Mesothelial cell of epicardium (in vitro differentiated cells): ENCODE measurements at places on chromosomes 2 and 18.

DNA sequence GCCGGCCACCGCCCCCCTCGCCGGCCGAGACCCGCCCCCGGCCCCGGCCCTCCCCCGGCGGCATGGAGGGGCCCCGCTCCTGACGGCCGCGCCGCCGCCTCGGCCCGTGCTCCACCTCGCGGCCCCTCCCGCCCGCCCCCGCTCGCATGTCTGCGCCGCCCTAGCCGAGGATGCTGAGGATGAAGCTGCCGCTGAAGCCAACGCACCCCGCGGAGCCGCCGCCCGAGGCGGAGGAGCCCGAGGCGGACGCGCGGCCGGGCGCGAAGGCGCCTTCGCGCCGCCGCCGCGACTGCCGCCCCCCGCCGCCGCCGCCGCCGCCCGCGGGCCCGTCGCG, 397 bp downstream of the ZCCHC2 start:
- no peak for DNase-seq

DNA sequence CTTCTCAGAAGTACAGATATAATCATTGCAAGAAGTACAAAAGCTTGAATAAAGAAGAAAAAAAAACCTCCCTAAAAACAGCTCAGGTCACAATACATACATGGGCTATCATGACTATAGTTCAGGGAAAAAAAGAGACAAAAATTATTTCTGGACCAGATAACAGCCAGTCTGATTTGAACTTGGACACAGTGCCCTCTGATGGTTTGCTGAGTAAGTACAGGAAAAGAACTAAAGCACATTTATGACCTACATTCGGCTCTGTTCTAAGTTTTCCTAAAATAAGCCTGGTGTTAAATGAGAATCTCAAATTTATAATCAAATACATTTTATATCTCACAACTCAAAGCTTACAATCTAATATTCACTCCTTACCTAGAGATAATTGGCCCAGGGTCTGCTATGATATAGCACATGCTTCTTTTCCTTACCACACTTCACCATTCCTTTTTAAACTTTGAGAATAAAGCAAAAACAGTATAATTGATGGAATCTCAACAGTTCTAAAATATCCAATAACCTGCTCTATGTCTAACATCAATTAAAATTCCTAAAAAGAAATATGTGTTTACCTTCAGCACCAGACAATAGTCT, 81.1 kb downstream of the RAPH1 start:
- no peak for DNase-seq

DNA sequence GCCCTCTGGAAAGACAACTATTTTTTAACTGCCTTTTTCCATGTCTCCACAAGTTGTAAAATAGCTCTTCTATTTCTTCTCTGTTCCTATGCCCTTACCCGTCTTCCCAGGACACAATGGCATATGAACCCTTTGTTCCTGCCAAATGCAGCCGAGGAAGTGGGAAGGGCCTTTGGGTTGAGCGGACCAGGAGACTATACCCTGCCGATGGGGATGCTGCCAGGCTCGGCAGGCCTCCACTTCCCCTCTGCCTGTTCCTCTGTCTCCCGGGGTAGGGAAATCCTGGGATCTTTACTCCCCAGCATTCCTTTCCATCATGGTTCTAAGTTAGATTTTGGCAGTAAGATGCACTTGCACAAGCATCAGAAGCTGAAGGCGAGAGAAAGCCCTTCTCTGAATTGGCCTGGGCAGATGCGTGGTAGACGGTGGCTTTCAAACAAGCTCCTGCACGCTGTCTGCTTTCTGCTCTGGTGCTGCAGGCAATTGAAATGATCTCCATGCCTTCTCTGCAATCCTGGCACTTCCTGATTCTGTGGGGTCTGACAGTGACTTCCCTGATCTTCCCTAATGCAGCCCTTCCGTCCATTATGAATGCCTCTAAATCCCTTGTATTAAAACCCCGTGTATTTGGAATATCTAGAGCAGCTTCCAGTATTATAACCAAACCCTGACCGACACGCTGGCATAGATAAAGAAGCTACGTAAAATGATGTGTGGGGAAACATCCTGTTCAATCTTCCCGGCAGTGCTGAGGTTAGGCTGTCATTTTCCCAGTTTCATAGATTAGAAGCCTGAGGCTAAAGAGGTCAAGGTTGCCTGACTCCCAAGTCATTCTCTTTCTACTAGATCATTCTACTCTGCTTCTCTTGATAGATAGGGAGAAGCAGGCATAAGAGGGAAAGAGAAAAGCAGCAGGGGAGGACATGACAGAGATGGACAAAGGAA, 69.8 kb downstream of the MCFD2 start:
- DNase-seq, result no peak

DNA sequence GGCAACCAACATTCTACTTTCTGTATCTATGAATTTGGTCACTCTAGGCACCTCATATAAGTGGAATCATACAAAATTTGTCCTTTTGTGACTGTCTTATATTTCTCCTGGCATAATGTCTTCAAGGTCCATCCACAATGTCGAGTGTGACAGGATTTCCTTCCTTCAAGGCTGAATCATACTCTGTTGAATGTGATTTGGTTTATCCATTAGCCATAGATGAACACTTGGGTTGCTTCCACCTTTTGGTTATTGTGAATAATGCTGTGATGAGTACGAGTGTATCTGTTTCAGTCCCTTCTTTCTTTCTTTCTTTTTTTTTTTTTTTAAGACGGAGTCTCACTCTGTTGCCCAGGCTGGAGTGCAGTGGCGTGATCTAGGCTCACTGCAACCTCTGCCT, 311.3 kb downstream of the TGIF1 start:
- no peak for DNase-seq

- DNase-seq, result no peak
Measured at GRCh38 chr18:23851470-23852002, 162.3 kb downstream of the LAMA3 start.

- DNase-seq, result no peak
Measured at GRCh38 chr2:186835628-186836027, 13.3 kb downstream of the ZSWIM2 start.

DNA sequence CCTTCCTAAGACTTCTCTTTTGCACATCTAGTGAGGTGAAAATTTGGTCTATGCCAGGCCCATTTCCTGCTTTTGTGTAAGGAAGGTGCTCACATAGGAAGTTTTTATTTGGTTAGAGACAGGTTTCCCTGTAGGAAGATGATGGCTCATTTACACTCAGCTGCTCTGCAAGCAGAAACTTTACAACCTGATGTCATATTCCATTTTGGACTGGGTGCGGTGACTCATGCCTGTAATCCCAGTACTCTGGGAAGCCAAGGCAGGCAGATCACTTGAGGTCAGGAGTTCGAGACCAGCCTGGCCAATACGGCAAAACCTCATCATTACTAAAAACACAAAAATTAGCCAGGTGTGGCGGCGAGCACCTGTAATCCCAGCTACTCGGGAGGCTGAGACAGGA, 35.8 kb downstream of the CASP10 start:
- no peak for DNase-seq

GRCh38 chr2:53058526-53058925, 709.1 kb upstream of the CHAC2 start:
- DNase-seq, result no peak

- DNase-seq, result no peak
Measured at GRCh38 chr2:217588266-217588665, 414.5 kb downstream of the TNS1 start.

- no peak for DNase-seq
Measured at GRCh38 chr18:54052732-54053429, 171.6 kb downstream of the MBD2 start.

- no peak for DNase-seq
Measured at GRCh38 chr2:98917031-98917471, 19.0 kb downstream of the CRACDL start.

DNA sequence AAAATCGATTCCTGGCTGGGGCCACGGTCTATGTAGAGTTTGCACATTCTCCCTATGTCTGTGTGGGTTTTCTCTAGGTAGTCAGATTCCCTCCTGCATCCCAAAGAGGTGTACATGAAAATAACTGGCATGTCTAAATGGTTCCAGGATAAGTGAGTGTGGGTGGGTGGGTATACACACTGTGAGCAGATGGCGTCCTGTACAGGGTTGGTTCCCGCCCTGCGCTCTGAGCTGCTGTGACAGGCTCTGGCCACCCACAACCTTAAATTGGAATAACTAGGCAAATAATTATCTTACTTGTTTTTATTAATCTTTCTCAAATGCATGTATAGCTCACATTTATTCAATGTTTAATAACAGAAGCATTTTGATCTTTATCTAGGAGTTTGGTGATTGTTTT, 16.3 kb downstream of the THOC1 start:
- DNase-seq, result no peak

DNA sequence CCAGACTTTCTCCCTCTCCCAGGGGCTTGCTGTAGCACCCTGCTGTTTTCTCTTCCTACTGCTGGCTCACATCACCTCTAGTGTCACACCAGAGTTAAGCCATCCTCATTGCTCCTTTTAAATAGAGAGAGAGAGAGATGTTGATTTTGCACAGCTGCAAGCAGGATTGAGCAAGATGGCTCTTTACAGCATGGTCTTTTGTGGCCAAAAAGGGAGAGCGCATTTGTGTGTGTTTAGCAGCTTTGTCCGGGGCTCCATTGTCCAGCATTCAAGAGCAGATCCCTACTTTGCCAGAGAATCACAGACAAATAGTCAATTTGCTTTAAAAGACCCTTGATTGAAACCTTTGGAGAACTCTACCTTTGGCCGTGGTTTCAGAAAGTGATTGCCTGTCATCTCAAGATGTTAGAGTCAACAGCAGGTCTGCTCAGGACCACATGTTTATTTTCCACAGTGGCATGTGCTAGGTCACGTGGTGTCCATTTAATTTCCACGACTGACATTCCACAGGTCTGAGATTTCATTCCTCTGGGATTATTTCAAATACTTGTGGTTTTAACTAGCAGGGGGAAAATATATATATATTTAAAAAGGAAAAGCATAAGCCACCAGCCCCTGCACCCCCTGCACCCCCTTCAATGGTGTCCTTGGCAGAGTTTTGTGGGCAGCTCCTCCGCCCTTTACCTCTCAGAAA, 359.9 kb upstream of the SLC14A2 start:
- DNase-seq, result no peak

DNA sequence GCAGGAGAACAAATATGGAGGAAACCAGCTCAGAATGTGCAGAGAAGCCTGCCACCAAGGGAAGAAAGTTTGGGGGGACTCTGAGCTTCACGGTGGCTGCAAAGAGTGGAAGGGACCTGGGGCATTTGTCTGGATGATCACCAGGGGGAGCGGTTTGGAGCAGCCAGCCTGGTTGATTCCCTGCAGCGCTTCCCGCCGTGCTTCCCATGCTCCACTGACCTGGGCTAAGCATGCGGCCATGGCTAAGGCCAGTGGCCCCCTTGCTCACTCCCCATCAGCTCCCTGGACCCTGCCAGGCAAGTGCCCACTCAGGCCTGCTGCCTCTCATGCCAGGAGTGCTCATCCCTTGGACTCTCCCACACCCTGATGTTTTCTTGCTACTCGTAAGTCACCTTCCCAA, 27.0 kb downstream of the NTSR2 start:
- no peak for DNase-seq

DNA sequence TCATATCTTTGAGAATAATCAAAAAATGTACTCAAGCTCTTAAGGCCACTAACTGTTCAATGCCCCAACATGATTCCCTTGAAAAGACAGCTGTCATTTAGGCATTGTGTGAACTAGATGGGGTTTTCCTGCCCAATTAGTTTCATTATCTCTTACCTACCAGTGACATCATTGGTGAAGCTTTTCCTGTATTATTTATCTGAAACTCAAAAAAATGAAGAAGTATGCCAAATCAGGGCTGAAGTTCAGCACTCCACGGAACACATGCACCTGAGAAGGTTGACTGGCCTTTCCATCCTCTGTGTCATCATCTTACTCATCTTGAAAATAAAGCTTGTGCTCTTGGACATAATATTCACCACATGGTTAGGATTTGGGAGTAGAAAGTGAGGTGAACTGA, 126.4 kb downstream of the TXNL1 start:
- no peak for DNase-seq

GRCh38 chr2:161484061-161484460, 68.0 kb downstream of the TBR1 start:
- no peak for DNase-seq

DNA sequence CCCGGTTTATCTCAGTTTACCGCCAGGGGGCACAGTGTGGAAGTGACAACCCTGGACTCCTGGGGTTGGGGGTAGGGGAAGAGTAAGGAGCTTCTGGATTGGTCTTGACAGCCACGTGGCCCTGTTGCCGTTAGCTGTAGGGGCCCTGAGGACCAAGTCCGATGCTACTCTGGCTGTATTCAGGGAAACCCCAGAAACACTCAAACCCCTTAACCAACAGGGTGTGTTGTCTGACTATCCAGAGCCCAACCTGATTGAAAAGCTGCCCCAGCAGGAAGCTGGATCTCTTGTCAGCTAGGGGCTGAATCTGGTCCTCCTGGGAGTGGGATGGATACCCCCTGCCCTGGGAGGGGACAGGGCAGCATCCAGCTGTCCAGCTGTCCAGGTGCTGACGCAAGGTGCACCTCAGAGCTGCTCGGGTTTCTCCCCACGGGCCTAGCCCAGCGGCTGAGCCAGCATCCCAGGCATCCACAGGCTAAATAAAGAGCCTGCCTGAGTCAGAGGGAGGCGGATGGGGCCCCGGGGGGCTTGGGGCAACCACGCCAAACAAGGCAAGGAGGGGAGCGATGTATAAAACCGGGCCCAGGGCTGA, 3.1 kb upstream of the GMPPA start:
- peak; percentile 70 for DNase-seq

- DNase-seq, result no peak
Measured at GRCh38 chr18:59820663-59821062, 79.1 kb upstream of the PMAIP1 start.

GRCh38 chr2:157150747-157151146, 106.8 kb upstream of the GALNT5 start:
- DNase-seq, result no peak

- no peak for DNase-seq
Measured at GRCh38 chr18:77321823-77322805, 72.5 kb downstream of the GALR1 start.

GRCh38 chr2:173238385-173238784, 116.3 kb upstream of the CDCA7 start:
- no peak for DNase-seq

- DNase-seq, result no peak
Measured at GRCh38 chr18:31046916-31047315, 4.4 kb upstream of the DSC3 start.

GRCh38 chr2:44296653-44297052, 21.4 kb downstream of the SLC3A1 start:
- DNase-seq, result no peak

DNA sequence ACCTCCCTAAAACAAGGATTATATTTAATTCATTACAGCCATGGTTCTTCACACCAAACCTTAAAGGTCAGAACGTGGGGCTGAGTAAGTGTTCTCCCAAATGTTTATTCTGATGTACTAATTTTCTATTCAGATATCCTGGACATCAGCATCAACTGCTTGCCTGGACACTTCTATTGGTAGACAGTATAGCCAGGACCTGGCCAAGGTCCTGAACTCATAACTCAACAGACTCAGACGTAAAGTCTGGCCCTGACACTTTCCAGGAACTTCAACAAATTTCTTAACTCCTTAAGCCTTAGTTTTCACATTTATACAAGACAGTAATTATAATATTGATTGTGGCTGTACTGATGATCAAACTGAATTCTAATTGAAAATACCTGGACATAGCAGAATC, 89.1 kb downstream of the AKAIN1 start:
- DNase-seq, result no peak

- no peak for DNase-seq
Measured at GRCh38 chr2:230774348-230774951, 61.8 kb downstream of the CAB39 start.
